ENCODE measurements at places on chromosomes 12 and 14.
A peak's percentile ranks its signal among the peaks of the same experiment; 100 is the strongest.

DNA sequence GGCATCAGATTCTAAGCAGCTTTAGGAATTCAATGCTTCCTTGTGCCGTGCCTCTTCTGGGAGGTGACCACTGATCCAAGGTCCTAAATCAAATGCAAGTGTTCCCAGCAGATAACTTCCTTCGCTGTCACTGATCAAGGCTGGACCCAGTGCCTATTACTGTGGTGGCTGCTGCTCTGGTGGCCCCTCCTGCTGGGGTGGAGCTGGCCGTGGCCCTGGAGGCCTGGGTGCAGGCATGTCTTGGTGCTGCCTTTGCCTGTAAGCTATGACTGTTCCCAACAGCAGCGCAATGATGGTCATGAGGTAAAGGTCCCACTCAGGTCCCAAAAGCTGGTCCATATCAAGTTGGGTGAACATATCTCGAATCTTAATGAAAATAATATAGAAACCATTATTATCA, 56.8 kb downstream of the SEL1L start:
- DNase-seq: no peak

DNA sequence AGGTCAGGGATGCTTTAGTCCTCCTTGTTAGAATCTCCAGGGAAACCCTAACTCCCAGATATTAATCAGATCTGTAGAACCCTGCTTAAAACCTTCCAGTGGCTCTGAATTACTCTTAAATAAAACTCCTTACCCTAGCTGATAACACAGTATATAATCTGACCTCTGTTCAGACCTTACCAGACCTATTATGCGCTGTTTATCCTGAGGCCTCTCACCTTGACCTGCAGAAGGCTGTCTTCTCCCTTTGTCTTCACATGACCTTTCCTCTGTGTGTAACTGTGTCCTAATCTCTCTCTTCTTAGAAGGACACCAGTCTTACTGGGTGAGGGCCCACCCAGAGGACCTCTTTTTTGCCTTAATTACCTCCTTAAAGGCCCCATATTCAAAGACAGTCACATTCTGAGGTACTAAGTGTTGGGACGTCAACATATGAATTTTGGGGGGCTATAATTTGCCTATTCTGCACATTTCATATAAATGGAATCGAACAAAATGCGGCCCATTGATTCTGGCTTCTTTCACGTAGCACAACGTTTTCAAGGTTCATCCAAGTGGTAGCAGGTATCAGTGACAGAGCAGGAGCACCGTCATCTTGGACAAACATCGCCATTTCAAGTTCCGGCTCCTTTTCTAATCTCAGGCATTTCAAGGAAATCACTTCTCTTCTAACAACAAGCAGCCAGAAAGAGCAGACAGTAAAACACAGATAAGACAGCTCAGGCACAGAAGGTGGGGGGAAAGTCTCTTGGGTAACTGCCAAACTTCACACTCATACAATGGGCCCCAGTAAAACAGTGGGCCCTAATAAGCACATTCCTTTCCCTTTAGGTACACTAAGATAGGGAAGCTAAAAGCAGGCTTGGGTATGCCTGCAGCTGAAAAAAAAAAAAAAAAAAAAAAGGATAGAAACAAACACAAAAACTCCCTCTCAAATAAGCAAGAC, 200.2 kb upstream of the NUDT4 start:
- DNase-seq: no peak

DNA sequence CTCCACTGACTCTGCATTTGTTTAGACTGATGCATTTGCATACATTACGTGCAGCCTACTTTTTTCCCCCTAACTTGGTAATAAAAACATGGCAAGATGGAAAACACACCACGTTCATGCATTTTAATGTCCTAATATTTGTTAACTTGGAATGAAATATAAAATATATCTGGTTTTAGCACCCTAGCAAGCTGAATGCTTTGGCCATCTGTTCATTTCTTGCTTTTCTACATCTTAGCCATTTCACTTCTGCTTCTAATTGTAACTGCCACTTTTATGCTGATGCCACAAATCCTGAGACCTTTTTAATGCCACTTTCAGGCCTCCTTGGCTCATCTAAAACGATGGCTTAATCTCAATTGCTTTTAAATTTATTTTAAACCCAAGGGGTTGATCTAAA, 177.7 kb upstream of the RASSF8 start:
- no peak for DNase-seq

GRCh38 chr14:38718519-38718918, 384.5 kb downstream of the SEC23A start:
- DNase-seq: no peak

- peak; percentile 32 for DNase-seq
Observed at GRCh38 chr14:91154851-91155625, 41.2 kb downstream of the DGLUCY start.

DNA sequence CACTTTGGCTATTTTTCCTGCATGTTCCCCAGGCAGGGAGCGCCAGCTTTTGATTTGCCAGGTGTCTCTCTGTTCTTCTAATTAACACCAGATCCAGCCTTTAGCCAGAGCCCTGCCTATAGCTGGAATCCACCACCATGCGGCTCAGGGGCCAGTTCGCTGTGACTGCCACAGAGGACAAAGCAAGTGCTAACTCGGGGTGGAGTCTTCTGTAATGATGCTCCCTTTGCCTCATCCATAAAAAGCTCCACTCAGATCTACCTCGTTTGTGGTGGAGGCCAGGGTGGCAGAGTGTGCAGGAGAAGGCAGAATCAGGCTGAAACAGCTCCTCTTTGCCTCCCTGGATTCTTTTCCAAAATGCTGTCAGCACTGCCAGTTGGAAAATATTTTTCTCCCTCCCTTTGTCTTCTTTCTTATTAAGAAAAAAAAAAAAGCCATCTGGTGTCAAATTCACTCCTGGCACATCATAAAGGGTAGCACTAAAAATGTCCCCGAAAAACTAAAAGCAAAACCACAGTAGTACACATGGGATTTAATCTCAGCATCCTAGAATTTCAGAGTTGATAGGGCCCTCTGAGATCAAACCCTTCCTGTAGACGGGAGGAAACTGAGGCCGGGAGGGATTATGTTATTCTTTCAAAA, 18.0 kb upstream of the CTDSP2 start:
- peak; percentile 47 for DNase-seq

DNA sequence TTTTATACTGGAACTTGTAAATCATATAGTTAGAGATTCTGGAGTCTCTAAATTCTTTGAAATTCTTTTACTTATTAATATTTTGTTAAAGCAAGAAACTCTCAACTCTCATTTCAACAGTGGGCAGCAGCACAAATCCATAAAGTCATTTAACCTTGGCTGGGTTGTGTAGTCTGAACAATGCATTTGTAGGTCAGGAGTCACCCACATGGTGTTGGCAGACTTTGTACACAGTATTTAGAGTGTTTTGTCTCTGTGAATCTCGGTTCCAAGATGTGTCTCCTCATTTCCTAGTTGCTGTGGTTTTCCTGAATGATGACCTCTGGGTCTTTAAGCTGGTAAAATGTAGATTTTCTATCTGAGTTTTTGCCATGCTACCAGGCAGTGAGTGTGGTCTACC, 20.8 kb upstream of the STRAP start:
- no peak for DNase-seq

GRCh38 chr12:27293463-27293862, 39.2 kb upstream of the BMAL2 start:
- DNase-seq: peak; percentile 33

DNA sequence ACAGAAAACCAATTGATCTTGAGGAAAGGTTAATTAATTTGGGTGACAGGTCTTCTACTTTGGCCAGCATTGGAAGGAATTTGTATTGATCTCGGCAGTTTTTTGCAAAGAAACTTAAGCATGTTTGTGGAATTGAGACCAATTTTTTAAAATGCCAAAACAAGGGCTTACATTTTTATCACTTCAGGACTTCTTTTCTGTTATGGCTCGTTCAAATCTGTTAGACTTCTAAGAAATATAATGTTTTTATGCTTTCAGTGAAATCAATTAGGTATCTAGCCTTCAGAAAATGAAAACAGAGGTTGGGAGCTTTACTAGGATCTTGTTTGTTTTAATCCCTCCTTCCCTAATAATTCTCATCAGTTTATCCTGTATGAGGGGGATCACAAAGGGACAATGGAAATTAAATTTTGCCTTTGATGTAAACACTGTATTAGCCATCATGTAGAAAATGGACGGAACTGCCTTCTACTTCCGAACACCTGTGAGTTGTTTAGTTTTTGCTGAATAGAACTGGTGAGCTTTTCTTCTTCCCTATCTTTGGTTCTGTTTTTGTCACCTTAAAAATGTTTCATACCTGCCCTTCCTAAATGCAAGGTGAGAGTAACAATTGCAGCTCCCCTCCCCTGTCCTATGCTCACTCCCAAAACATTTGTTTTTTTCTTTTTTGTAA, 7.8 kb downstream of the FOXA1 start:
- no peak for DNase-seq

DNA sequence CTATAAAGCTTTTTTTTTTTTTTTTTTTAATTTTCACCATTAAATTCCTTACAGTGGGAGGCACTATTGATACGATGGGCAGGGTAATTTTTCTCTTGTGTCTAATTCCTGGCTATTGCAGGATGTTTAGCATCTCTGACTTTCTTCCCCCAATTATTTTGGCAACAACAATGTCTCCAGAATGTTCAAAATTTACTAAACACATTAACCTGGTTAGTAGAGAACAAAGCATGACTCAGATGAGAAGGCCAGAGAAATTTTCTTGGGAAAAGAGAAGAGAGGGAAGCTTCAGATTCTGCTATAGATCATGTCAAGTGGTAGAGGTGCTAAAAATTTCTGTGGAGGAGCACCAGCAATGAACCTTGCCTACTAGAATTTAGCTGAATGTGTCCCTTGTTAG, 171.5 kb upstream of the PRICKLE1 start:
- DNase-seq: no peak

GRCh38 chr12:124428136-124428791, 133.4 kb downstream of the RFLNA start:
- DNase-seq: peak; percentile 54

- DNase-seq: no peak
Observed at GRCh38 chr12:95767703-95768102, 22.9 kb downstream of the NTN4 start.

- no peak for DNase-seq
Observed at GRCh38 chr12:86293682-86294240, 37.6 kb upstream of the MGAT4C start.

- no peak for DNase-seq
Observed at GRCh38 chr14:99516156-99516870, 35.1 kb downstream of the CCNK start.

GRCh38 chr12:98317939-98318899, 197.2 kb upstream of the TMPO start:
- DNase-seq: no peak

- DNase-seq: no peak
Observed at GRCh38 chr12:114864837-114865551, 181.0 kb upstream of the TBX3 start.

DNA sequence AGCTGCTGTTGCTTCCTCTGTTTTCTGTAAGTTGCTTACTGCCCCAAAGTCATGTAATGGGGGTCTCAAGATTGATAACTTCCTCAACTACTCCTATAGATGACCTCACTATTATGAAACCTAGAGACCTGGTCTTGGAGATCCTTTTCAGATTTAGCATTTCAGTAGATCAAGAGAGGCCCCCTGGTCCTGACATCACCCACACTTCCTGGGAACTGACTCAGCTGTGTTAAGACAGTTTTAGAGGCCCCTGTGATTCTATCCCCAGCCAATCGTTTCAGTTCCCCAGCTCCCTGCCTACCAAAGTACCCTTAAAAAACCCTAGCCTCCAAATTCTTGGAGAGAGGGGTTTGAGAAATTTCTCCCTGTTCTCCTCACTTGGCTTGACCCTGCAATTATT, 9.2 kb upstream of the ARG2 start:
- DNase-seq: no peak

- DNase-seq: peak; percentile 8
Observed at GRCh38 chr12:98002887-98003493, 512.4 kb upstream of the TMPO start.

GRCh38 chr14:80955416-80955941, at the start of gene TSHR:
TSHR (plus strand) TSS chr14:80955621; CDS start chr14:80955681, 60 bp downstream.
- no peak for DNase-seq

DNA sequence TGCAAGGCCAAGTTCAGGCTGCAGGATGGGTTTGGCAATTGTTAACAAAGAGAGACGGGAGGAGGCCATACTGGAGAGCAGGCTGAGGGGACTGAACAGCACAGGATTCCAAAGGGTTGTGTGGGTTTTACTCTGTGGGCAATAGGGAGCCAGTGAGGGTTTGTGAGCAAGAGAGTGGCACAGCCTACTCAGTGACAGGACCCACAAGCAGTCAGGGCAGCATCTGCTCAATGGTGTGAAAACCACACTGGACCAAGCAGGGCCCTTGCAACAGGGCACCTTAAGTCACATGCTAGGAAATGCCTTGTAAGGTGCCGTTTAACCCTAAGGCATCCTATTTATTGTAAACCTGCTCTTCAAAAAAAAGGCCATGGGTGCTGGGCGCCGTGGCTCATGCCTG, 22.0 kb downstream of the SYNE3 start:
- no peak for DNase-seq

DNA sequence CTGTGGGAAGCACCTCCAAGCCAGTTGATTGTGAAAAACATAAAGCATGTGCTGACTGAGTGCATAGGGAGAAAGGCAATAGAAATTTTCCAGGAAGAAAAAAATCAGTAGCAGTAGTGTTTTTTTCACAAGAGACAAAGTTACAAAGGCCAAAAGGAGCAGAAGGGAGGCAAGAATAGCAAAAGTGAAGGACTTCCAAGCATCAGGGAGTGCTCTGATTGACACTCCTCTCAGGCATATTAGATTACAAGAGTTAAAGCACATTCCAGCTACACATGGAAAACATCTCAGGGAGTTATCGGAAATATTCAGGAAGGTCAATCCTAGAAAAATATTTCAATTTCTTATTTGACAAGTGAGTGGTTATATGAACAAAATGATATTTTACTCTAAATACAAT, 508.0 kb downstream of the MDGA2 start:
- no peak for DNase-seq

DNA sequence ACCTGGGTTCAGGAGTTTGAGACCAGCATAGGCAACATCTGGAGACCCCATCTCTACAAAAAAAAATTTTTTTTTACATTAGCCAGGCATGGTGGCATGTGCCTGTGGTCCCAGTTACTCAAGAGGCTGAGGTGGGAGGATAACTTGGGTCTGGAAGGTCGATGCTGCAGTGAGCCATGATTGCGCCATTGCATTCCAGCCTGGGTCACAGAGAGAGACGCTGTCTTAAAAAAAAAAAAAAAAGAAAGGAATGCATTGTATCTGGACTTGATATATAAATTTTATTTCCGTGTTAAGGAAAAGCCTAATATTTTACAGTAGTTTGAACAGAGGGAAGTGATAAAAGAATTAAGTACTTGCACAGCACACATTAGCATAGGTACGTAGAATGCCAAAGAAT, 97.2 kb downstream of the ZC3H14 start:
- DNase-seq: no peak

GRCh38 chr14:75493592-75494087, 28.6 kb upstream of the BATF start:
- no peak for DNase-seq

GRCh38 chr14:34452258-34452822, 9.7 kb downstream of the SPTSSA start:
- DNase-seq: no peak

- DNase-seq: no peak
Observed at GRCh38 chr14:37709419-37710195, 114.2 kb downstream of the TTC6 start.
